Activated CD4-positive, alpha-beta T cell treated with anti-CD3 and anti-CD28 coated beads, Interleukin-2, amount 10 ng/mL, durations not matched to agents 7 days and 5 days (primary cell): ENCODE measurements at places on chromosomes 7 and 10. TPM values are rescaled to one million over a fixed set of nuclear protein-coding genes. Genes with fewer than 3 reads are reported as not detected.

- H3K36me3 ChIP-seq: peaks cover 23% of the 10 kb centered on the region
- peaks cover 9% of the 10 kb centered on the region for H3K27me3 ChIP-seq
- peak within 1 kb of the TSS; percentile 97 for H3K27ac ChIP-seq
These were observed at the start of gene FAM53B for GRCh38 chr10:124744102-124745050. FAM53B (minus strand) TSS chr10:124744378; CDS start chr10:124706713, 37,665 bp downstream.

GRCh38 chr7:7672545-7673239 is 32.1 kb downstream of the UMAD1 start:
- no peak overlapping the region for H3K4me3 ChIP-seq
- DNase-seq: no peak
- H3K27ac ChIP-seq: peak overlapping the region; percentile 31
- peaks cover 27% of the 10 kb centered on the region for H3K4me1 ChIP-seq
- no peaks in the 10 kb centered on the region for H3K27me3 ChIP-seq

- H3K27ac ChIP-seq: no peak overlapping the region
- no peak overlapping the region for H3K4me3 ChIP-seq
These were observed 10.7 kb downstream of the TAS2R39 start for GRCh38 chr7:143193880-143194279.

DNA sequence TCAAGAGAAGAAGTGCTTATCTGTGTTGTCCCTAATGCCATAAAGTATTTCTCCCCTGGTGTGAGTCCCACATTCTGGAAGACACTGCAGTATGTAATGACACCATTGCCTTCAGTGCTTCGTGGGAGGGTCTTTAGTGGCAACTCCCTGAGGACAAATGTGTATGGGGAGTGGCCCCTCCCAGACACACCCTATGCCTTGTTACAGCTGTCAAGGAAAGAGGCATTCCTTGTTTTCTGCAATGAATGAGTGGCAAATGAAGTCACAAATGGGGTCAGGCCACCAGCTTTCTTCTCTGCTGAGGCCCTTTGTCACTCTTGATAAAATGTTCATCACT is 183.2 kb downstream of the FGFR2 start:
- no peaks in the 10 kb centered on the region for H3K27me3 ChIP-seq
- DNase-seq: no peak
- no peak overlapping the region for H3K27ac ChIP-seq
- H3K36me3 ChIP-seq: no peaks in the 10 kb centered on the region

DNA sequence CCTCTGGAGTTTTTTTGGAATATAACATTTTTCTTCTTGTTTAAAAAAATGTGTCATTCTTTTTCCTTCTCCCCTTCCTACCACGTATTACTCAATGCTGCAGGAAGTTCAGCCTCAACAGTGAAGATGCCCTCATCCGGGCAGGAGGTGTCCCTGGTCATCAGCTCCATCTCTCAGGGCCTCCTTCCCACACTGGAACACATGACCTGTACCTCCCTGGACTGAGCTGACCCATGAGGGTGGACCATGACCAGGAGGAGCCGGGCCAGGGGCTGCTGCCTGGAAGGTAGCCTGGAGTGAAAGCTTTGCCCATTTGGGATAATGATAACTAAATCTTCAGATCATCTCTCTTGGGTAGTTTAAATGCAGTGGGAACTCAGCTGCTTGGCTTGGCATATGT is 316.5 kb upstream of the ZMIZ1 start:
- H3K4me3 ChIP-seq: no peak overlapping the region
- H3K4me1 ChIP-seq: peaks cover 4% of the 10 kb centered on the region
- peaks cover 20% of the 10 kb centered on the region for H3K27me3 ChIP-seq
- H3K27ac ChIP-seq: no peak overlapping the region
- no peaks in the 10 kb centered on the region for H3K36me3 ChIP-seq

- H3K4me3 ChIP-seq: no peak overlapping the region
- H3K27ac ChIP-seq: no peak overlapping the region
- peaks cover 6% of the 10 kb centered on the region for H3K27me3 ChIP-seq
- no peaks in the 10 kb centered on the region for H3K4me1 ChIP-seq
- DNase-seq: no peak
These were observed 34.0 kb upstream of the ING3 start for GRCh38 chr7:120916538-120916937.

- peaks cover 86% of the 10 kb centered on the region for H3K4me1 ChIP-seq
- DNase-seq: no peak
- H3K4me3 ChIP-seq: peak overlapping the region; percentile 52
- H3K36me3 ChIP-seq: peaks cover 34% of the 10 kb centered on the region
These were observed 116.2 kb downstream of the FAM107B start for GRCh38 chr10:14658331-14659127.

DNA sequence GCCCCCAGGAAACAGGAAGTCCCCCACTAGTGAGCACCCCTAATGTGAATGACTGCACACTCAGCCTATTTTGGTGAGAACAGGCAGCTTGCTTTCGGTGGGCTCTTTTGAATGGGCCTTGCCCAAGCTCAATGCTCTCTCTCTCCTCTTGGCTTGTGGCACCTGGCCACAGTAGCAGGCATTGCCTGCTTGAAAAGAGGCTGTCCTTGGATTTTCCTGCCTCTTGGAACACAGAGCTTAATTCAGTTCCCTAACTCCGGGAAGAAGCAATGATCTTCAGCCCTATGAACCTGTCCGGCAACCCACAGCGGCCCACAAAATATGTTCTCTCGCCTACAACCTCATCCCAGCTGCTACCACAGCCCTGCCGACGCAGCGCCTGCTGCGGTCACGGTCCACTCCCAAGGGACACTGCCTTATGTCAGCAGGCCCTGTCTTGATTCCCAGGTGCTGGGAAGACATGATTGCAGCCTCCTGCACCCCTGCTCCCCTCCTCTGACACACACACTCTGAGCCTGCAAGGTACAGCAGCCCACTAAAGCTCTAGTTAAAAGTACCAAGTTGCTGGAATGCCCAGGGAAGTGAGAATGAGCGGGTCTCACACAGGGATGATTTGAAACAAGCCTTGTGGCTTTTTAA is 715.5 kb upstream of the GALNT17 start:
- no peak for DNase-seq
- H3K27me3 ChIP-seq: peaks cover 2% of the 10 kb centered on the region
- H3K4me3 ChIP-seq: no peak overlapping the region
- H3K27ac ChIP-seq: no peak overlapping the region
- H3K4me1 ChIP-seq: no peaks in the 10 kb centered on the region

DNA sequence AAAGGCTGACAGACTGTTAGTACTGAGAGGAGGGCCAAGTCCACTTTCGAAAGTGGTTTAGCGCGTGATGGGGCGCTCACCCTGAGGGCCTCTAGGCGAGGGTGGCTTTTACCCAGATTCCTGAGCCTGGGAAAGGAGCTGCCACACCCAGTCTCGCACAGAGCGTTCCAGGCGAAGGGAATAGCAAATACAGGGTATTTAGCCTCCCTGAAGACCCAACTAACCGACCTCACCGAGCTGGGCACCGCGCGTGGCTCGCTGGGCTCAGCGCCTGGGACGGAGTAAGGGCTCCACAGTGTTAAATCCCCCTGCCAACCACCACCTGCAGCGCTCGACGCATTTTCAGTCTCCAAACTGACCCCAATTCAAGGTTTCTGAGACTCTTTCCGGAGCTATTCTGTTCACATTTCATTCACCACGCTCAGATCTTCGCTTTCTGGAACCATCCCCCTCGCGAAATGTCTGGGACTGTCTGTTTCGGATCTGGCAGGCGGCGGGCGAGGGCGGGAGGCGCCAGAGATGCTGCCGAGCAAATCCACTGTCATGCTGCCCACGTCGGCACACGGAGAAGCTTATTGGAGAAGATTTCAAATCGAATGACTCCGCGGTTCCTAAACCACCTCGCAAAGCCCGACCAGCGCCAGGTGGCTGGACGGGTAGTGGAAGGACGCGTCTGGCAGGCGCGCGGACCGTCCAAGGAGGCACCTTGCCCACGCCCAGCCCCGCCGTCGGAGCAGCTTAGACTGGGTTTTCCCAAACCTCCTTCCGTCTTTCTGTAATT is 1.4 kb upstream of the OSBPL3 start:
- H3K27me3 ChIP-seq: peaks cover 9% of the 10 kb centered on the region
- H3K27ac ChIP-seq: peak overlapping the region; percentile 93
- H3K36me3 ChIP-seq: peaks cover 18% of the 10 kb centered on the region
- DNase-seq: peak; percentile 41

- no peaks in the 10 kb centered on the region for H3K36me3 ChIP-seq
- H3K4me1 ChIP-seq: no peaks in the 10 kb centered on the region
- no peak overlapping the region for H3K4me3 ChIP-seq
- no peaks in the 10 kb centered on the region for H3K27me3 ChIP-seq
- no peak for DNase-seq
These were observed 89.0 kb downstream of the AASS start for GRCh38 chr7:122055073-122055472.

The SORBS1 gene
- total RNA-seq: 0.74 TPM

The PHF14 gene
- total RNA-seq: 30.1 TPM

The ADAM12 gene
- 0.45 TPM for total RNA-seq

The WDR86 gene
- total RNA-seq: 0.77 TPM

The PNLIPRP1 gene
- not detected for total RNA-seq

The HMX3 gene
- total RNA-seq: not detected

The OLAH gene
- 1.0 TPM for total RNA-seq
